ENCODE measurements at places on chromosomes 12 and 14.
A peak's percentile ranks its signal among the peaks of the same experiment; 100 is the strongest.

GRCh38 chr12:7241404-7242005 is 52.0 kb downstream of the PEX5 start:
- no peak for DNase-seq

DNA sequence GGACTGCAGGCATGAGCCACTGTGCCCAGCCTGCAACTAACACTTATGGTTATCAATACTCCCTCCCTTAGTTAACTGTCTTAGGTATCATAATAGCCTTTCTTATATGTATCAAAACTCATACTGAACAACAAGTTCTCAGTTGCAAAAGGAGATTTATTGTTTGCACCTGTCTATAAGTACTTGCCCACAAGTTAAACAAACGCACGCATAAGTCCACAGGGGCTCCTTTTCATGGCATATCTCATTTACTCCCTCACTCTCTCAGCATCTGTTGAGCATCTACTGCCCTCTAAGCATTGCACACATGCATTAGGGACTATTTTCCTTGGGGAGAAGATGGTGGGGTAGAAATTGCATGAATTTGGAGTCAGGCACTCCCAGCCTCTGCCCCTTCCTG is 46.7 kb upstream of the CORO1C start:
- DNase-seq, result no peak

GRCh38 chr12:22275843-22276242 is 58.7 kb downstream of the ST8SIA1 start:
- peak; percentile 33 for DNase-seq

DNA sequence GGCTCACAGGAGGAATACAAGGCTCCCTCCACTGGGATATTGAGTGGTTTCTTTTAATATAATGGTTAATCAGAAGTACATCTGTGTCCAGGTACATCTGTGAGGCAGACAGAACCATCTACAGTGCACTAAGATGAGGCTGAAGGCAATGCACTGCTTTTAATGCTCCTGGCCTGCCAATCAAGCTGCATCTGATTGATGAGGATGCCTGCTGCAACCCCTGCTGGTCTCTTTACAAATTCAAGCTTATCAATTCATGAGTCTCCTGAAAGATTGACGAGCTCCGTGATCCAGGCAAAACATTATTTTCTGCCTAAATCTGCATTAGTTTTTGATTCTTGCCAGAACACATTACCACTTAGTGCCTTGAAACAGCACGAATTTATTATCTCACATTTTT is 1139.1 kb downstream of the AACS start:
- DNase-seq, result no peak

DNA sequence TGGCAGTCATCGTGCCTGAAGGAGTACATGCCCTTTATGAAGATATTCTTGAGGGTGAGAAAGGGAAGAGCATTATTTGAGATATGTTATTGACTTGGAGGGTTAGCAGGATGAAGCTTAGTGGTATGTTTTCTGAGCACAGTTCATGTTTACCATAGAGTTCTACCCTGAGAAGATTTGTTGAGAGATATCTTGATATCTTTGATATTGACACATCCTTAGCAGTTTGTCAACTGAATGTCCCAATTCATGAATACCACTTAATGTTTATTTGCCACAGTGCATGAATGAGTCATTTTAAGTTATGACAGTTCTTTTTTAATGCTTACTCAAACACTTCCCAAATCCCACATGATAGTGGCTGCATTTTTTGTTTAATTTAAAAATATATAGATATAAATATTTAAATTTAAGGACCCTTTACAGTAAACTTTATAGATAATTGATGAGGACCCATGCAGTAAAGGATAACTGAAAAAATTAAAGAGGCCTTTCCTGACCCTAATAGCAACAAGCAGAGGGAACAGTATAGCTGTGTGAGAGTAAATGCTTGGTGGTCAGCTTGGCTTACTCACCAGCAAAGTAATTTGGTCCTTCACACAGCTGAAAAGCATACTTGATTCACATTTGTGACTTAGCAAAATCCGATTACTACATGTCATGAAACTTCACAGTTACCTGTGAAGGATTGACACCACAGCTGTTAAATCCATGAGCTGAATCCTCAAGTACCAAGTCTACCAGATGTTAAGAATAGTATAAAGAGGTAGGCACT is 25.8 kb downstream of the SLC39A9 start:
- no peak for DNase-seq

DNA sequence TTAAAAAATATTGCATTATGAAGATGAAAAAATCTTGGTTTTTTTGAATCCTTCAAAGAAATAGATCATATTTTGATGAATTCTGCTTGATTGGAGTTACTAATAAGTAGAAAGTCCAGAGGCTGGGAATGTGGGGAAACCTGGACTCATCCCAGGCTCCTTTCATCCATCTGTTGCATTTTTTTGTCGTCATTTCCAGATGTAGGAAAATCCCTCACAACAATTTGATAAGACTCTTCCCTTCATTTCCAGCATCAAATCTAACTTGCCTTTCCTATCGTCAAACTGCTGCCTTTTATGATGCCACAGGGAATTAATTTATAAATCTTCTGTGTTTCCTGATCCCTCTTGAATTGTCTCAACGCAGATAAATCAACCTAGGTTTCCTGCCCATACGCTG is 211.6 kb downstream of the FBXL14 start:
- DNase-seq, result no peak

GRCh38 chr12:54371328-54372112 is 7.2 kb upstream of the GPR84 start:
- DNase-seq, result peak; percentile 62

DNA sequence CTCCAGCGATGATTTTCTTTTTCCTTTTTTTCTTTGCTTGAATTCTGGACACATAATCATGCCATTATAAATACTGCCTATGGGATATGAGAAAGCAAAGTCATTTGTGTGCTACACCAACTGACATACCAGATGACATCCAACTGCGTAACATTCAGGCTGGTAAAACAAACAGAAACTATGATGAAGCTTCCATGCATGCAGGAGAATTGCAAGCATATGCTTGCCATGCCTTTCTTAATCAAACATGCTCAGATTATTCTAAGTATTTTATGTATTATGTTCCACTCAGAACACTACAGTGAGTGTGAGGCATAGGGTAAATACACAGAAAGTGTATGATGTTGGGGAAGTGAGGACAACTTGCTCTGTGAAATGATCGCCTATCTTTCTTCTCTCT is 97.4 kb downstream of the C12orf50 start:
- peak; percentile 22 for DNase-seq

- no peak for DNase-seq
Observed at GRCh38 chr14:79569072-79569471, 642.2 kb downstream of the DIO2 start.

- DNase-seq, result no peak
Observed at GRCh38 chr12:16691624-16692023, 85.7 kb upstream of the LMO3 start.

DNA sequence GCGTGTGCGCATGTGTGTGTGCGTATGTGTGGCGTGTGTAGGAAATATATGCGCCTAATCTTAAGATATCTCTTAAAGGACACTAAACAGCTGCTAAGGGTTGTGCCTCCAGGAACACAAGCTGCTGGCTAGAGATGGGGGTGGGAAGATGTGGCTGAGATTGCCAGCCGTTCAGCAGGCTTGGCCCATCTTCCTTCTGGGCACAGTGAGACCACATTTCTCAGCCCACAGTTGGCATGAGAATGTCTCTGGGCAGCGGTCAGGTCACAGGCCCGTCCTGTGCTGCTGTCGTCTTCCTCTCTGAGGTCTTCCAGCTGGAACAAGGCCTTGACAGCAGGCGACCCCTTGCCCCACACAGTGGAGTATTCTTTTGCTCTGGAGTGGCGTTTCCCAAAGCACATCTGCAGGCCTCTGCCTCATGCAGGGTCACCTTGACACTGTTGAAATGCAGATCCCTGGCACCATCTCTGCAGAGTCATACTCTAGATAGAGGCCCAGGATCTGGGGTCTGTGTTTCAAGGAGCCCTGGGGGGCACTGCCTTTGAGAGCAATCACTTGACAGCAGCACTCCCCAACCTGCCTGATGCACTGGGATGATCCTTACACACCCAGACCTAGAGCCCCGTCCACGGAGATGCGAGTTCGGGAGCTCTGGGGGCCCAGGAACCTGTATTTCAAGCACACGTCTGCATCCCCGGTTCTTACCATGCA is 335.5 kb upstream of the SFSWAP start:
- DNase-seq, result no peak
